ENCODE measurements at places on chromosomes 12 and 14.

- DNase-seq: no peak
These were observed 16.5 kb upstream of the KRT78 start for GRCh38 chr12:52865090-52865944.

DNA sequence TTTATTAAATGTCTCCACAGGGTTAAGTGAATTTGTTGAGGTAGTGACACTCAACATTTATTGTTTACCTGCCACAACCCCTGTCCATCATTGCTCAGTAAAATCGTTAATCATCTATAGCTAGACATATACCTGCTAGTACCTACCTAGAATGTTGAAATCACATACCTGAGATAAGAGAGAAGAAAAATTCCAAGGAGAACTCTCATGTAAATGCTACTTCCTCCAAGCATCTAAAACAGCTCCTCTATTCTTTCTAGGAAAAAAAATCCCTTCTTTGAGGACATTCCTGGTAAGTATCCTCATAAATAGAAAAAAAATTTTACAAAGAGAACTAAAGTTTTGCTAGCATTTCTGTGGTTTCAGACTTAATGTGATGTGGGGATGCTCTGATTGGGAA lies 325.1 kb downstream of the DAD1 start:
- no peak for DNase-seq

DNA sequence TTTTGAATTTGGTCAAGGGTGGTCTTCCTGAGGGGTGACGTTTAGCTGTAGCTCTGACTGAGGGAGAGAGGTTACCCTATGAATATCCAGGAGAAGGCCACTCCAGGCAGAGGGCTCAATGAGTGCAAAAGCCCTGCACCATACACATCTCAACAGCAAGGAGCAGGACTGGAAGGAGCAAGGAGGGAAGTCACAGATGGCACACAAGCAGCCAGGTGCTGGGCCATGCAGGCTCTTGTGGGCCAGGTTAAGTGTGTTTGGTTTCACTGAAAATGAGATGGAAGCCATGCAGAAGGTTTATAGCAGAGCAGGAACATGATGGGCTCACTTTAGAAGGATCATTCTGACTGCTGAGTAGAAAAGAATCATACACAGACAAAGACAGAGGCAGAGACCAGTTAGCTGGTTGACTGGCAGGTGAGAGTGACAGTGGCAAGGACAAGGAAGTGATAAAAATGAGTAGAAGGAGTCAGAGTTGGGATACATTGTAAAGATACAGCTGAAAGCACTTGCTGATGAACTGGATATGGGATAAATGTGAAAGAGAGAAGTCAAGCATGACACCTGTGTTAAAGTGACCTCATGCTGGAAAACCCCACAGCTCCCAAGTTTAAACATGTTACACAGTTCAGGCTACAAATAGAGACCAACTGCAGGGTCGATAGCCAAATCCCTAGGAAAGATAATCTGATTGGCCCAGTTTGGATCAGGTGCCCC lies 81.2 kb downstream of the PRKD1 start:
- DNase-seq: no peak

- no peak for DNase-seq
These were observed 594 bp upstream of the CLEC14A start for GRCh38 chr14:38256533-38256840.
